ENCODE measurements at places on chromosomes 7 and 10.

DNA sequence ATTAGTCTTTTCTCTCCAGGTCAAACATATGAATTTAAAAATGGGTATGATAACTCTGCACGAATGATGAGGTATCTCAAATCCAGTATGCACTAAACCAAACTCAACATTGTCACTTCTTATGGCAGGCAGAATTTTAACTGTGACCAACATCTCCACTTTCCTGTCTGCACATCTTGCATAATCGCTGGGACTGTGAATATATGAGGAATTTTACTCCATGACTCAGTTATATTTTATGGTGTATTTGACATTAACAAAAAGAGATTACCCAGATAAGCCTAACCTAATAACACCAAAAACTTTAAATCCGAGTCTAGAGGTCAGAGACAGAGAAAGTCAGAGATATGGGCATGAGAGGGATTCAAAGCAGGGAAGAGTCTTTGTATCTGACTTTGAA lies 454.5 kb upstream of the SEMA3D start:
- no peak for DNase-seq

DNA sequence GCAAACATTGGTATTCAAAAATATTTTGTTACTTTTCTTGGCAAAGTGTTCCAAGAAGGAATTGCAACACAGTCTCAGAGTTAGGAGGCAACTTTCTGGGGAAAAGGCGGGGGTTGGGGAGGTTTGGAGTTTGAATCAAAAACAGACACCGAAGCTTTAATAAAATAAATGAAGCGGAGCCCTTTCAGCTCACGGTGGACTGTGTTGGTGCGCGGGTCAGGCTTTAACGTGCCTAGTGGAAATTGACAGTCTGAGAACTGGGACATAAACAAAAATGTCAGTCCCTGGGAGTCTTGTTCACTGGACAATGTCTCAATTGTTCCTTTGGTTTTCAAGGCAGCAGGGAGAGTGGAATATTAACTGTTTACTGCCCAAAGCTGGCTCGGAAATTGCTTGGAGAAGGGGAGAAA lies 109.3 kb downstream of the TCF7L2 start:
- no peak for DNase-seq

- DNase-seq = no peak
Observed at GRCh38 chr10:102280397-102281101, 35.2 kb downstream of the GBF1 start.

DNA sequence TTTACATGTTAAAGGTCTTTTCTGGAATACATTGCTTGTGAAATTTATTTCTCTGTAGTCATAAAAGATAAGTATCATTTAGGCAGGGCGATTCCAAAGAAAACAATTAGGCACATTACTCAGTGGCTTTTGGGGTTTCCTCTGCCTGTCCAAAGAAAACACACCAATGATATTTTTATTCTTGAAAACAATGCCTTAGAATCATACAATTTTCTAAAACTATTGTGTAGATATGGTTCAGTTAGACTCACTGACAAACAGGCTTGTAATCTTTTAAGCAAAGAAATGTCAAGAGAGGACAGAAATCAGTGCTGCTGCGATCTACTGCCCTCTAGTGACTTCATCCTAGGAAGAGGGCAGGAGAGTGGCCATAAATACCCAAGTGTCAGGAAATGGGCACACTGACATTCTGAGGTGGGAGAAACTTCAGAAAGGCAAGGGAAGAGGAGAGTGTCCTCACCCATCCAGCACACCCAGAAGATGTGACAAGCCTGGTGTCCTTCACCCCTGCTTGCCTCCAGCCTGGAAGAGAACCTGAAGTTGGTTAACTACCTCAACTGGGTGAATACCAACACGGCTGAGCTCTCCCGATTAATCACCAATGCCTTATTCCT lies 120.5 kb downstream of the GALNT11 start:
- DNase-seq = no peak

DNA sequence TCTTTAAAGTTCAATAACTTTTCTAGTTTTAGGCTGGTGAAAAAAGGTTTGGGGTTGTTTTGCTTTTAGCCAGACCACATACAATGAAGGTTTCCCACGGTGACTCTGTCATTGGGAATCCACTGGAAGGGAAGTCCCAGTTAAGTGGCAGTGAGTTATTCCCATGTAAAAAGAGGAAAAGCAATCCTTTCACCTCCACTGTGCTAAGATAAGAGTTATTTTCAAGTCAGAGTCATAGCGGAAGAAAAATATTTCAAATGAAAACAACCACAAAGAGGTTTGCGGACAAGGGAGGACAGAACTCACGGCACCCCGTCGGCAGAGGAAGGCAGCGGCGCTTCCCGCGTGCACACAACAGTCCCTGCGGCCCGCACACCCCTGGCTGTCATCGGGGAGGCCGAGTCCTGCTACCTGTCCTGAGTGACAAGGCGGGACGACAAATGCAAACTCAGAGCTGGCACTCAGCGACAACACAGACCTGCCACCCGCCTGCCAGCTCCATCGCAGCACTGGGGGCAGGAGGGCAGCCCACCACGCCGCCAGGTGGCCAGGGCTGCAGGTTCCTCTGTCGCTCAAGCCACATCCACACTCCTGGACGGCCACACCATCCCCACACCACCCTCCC lies 9.3 kb upstream of the PAPOLB start:
- DNase-seq = no peak

GRCh38 chr10:65358565-65358964 lies 1567.3 kb upstream of the LRRTM3 start:
- DNase-seq = no peak

DNA sequence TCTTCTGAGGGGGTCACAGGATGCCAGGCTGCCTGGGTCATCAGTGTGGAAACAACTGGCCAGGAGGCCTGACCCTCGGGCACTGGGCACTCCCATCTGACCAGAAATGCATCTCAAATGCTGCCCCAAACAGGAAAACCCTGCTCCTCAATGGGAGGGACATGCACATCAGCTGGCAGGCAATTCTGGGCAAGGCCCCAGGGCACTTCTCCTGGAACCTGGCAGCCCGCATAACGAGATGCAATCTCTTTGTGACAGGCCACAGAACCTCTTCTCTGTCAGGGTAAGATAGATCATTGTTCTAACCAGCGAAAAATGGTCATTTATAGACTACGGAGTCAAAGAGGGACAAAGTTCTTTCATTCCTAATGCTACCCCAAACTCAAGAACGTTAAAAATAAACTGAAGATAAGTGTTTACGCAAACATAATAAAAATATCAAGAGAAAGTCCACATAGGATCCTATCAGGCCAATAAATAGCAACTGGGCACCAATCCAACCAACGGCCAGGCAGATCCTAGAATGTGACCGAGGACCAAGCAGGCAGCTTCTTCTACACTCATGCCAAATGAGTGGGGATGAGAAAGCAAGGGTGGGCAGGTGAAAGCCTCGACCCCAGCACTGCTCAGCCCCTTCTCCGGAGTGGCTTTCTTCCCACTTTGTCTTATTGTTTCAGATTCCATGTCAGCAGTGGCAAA lies 212.3 kb downstream of the TCERG1L start:
- DNase-seq = no peak

- DNase-seq = no peak
Observed at GRCh38 chr10:42940487-42941294, 136.2 kb upstream of the RET start.
